ENCODE measurements at places on chromosomes 1 and 21.

DNA sequence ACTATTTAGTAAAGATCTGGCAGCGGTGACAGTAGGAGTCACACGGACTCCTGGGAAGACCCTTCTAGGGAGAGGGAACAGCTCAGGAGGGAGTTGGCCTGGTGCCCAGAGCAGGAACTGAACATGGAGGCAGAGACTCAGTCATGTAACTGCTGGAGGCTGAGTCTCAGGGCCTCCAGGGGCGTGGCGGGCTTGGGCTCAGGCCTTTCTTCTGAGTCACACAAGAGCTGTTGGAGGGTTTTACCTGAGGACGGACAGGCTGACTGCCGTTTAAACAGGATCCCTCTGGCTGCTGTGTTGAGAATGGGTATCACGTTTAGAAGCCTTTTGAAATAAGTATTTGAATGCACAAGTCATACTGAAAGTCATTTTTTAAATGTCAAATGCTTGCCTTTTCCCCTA lies 7.2 kb upstream of the ETS2 start:
- DNase-seq = no peak

DNA sequence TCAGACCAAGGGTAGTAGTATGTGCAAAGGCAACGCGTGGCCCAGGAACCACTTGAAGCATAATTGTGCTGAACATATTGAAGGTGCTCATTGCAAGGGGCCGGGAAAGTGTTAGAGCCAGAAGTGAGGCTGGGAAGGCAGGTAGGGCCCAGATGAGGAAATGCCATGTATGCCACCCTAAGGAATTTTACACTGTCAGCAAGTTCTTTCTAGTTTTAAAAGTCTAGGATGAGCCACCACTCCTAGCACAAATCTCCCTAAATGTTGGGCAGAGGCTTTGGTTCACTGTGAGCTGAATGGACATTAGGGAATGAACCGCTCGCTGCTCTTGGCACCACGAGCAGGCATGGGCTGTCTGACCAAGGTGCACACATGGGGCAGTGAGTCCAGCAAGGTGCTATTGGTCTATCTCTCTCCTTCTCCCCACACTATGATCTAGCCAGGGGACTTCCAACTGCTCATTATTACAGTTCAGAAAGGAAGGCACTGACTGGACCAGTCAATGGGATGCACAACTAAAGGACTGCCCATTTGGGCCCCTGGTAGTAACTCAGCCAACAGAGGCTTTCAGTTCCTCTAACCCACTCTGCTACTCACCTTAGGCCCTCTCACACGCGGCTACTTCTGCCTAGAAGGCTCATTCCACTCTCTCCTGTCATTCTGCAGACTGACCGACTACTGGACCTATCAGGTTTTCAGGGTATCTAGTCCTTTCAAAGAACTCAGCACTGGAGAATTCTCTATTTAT lies 2.0 kb downstream of the KANK4 start:
- DNase-seq = no peak

- no peak for DNase-seq
Observed at GRCh38 chr1:235047331-235047871, 81.2 kb downstream of the TOMM20 start.

GRCh38 chr21:44931501-44932407 lies 8.1 kb upstream of the SLX9 start:
- DNase-seq = no peak

- no peak for DNase-seq
Observed at GRCh38 chr1:226984521-226985238, 44.6 kb downstream of the COQ8A start.

DNA sequence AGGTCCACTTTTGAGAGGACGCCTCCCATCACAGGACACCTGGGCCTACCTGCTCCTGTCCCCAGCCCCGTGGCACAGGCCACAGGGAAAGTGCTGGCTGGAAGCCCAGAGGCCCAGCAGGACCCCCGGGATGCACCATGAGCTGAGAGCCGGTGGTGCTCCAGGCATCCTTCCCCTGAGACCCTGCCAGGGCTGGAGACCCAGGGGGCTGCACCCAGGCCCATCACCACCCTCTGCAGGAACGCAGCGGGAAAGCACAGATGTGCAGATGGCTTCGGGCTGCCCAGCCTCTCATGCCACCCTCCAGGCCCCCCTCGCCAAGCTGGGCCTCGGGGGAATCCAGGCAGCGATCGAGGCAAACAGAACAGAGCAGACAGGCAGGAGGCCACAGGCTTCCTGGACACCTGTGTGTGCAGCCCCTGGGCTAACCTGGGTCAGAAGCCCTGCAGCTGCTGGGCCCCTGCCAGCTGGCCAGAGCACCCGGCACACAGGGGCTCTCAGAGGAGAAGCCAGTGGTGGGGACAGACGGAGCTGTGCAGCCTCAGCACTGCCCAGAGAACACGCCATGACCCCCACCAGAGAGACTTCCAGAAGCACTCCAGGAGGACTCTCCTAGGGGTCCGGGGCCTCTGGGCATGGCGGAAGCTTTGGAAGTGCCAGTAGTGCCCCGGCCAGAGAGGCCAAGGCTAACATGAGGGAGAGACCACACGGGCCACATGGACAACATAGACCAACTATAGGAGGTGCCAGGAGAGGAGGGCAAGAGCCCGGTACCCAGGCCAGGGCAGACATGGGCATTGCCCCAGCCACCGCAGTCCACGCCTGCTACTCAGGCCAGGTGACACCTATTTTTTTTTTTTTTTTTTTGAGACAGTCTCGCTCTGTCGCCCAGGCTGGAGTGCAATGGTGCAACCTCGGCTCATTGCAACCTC lies 71.4 kb downstream of the ARHGEF16 start:
- DNase-seq = no peak

- no peak for DNase-seq
Observed at GRCh38 chr21:39479164-39479813, 27.5 kb downstream of the SH3BGR start.

- DNase-seq = no peak
Observed at GRCh38 chr21:45250914-45251634, 36.6 kb downstream of the POFUT2 start.

DNA sequence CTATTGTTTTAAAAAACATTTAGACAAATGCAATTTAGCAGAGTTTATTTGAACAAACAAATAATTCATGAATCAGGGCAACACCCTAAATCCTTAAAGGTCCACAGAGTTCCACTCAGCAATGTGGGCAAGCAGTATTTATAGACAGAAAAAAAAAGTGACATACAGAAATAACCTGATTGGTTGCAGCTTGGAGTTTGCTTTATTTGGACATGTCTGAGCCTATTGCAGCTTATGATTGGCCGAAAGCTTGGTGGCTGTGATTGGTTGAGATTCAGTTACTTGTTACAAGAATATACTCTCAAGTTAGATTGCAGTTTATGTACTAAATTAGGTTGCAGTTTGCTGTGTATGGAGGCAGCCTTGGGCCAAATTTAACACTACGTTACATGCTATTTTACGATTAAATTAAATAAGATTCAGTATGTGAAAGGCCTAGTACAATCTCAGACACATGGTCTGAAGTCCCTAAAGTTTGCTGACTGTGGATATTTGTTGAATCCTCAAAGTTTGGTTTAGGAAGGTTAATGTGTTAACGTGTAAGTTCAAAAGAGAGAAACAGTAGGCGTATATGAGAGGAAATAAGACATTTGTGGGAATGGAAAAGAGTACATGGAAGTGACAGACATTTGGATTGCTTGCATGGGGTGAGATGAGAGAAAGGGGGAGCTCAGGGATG lies 6.9 kb upstream of the CAMSAP2 start:
- DNase-seq = no peak

DNA sequence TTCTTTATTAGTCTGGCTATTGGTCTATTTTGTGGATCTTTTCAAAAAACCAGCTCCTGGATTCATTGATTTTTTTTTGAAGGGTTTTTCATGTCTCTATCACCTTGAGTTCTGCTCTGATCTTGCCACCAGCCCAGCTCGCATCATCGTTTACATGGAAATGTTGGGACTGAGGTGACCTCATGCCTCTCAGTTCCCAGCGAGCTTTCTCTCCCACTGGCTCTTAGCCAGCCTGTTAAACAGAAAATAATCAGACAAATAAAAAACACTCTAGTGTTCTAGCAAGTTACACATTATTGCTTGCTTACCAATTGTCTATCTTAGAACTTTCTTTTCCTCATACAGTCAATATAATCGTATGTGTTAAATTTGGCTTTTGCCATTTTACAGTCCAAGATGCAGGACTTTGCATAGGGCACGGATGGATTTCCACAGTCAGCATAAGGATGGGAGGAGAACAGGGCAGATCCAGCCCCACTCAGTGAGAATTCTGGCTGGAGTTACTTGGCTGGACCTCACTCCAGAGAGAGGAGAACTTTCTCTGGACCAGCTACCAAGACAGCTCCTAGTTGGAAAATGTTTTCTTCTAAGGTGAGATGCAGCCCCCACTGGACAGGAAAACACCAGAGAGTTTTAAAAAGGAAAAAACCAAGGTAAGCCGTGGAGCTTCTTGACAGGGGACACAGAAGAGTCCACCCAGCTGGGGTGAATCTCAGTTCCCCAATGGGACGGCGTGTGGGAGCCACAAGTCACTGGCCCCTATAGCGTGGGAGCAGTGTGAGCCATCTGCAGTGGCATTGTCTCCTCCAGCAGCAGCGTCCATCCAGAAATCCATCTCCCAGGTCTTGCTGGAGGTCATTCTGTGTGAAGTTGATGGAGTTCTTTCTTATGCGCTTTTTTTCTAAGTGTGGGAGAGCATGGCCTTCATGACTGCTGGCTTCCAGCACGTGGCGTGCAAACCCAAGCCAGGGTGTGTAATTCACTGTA lies 17.6 kb downstream of the PGBD2 start:
- DNase-seq = no peak

DNA sequence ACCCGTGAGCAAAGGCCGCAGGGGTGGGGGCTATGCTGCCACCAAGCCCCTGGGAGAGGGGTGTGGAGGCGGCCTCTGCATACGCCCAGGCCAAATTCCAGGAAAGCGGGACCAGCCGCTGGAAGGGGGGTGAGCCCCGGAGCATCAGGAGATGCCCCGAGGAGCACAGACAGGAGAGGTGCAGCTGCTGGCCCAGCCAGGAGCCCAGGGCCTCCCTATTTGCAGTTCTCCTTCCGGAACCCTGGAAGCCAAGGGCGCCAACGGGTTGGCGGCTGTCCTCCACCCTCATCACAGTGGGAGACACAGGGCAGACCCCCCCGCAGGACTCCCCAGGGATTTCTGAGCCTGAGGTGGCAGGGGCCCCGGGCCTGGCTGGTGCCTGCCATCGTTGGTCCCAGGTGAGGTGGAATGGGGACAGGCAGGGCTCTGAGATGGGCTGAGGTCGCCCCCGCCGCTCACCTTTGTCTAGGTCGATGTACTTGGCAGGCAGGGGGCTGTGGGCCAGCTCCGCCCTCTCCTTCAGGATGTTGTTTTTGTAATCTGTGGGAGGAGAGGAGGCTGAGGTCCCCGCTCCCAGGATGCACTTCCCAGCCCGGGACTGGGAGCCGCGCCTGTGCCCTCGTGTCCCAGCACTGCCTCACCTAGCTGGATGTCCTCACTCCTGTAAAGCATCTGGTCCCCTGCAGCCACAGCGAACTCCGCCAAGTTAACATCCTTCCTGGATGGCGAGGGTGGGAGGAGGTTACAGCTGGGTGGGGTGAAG lies 4.4 kb upstream of the DVL1 start:
- no peak for DNase-seq

- no peak for DNase-seq
Observed at GRCh38 chr1:168693872-168694238, 35.2 kb downstream of the DPT start.

DNA sequence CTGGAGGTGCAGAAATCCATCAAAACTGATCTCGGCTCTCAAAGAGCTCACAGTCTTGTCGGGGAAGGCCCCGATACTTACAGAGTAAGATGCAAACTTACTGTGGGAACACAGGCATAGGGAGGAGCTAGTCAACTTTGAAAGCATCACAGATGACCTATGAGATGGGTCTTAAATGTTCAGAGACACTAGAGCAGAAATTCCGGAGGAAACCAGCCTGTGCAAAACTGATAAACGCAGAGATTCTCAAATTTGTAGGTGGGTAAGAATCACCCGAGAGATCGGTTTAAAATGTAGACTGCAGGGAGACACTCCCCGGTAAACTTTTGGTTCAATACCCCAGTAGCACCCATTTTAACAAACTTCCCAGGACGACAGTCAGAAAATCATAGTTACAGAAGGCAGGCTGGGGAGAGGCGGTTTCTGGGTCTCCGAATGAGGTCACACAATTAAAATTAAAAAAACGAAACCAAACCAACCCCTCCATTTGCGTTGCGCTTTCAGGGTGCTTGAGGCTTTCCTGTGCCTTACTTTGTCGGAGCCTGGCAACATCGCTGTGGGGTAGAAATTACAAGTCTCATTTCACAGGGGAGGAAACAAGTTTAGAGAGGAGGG lies 755 bp upstream of the THRAP3 start:
- DNase-seq = no peak

DNA sequence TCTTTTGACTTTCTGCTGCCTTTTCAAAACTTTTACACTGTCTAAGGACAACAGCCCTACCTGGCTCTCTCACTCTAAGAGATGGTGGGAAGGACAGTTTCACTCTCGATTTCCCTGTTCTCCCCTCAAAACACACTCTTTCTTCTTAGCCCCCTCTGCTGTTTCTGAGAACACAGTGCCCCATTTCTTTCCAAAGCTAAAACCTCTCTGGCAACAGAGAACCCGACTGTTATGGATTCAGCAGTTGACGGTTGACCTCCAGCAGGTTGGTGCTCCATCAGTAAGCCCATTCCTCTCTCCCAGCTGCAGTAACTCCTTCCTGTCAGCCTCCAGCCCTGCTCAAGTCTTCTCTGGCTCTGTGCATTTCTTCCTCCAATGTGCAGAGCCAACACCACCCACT lies 88.2 kb upstream of the ABCD3 start:
- DNase-seq = no peak

- DNase-seq = no peak
Observed at GRCh38 chr21:36709030-36709867, 10.3 kb downstream of the SIM2 start.

- no peak for DNase-seq
Observed at GRCh38 chr1:183571678-183572268, 18.5 kb downstream of the NCF2 start.

- DNase-seq = no peak
Observed at GRCh38 chr1:160346958-160347357, 3.8 kb downstream of the NCSTN start.

DNA sequence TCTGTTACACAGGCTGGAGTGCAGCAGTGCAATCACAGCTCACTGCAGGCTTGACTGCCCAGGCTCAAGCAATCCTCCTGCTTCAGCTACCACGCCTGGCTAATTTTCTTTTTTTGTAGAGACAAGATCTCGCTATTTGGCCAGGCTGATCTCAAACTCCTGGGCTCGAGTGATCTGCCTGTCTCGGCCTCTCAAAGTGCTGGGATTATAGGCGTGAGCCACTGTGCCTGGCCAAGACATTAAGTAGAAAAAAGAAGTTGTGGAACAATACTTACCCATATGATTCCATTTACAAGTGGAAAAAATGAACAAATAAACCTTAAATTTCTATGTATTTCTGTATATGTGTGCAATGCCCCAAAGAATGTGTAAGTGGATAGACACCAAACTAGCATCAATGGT lies 30.3 kb upstream of the ID3 start:
- DNase-seq = no peak

DNA sequence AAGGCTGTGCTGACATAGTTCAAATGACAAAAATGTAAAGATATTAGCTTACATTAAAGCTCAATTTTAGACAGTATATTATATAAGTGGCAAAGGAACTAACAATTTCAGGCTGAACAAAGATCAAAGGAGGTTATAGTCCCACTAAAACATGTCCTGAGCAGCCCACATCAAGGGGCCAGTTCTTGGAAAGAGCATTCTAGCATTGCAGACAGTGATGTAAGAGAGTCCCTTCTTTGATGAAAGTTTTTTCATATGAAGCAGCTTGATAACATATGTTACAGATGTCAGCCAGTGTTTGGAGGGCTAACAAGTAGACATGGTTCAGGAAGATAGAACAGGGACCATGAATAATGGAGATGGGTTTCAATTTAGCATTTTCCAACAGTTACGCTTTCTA lies 301.7 kb downstream of the NTNG1 start:
- no peak for DNase-seq

All from fibroblast of skin of left biceps (primary cell).